ENCODE measurements at places on chromosomes 1 and 21.

DNA sequence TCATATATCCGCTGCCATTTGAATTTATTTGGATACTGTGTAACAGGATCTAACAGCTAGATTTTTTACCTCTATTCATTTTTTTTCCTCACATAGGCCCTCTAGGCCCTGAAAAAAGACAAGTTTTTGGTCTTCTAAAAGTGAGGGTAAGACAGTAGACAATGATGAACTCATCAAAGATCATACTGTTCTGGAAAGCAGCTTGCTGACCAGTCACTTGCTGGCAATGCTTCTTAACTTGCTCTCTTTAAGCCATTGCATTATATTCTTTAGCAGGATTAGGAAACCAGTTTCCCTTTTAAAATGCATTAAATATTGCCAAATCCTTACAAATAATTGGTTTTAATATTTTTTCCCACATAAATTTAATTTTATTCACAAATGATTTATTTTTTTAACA lies 65.5 kb downstream of the SYT14 start:
- no peak for DNase-seq

- peak; percentile 46 for DNase-seq
Observed at GRCh38 chr1:109091078-109091838, 694 bp downstream of the TMEM167B start.

- DNase-seq = no peak
Observed at GRCh38 chr1:211697356-211697755, 21.9 kb upstream of the NEK2 start.

DNA sequence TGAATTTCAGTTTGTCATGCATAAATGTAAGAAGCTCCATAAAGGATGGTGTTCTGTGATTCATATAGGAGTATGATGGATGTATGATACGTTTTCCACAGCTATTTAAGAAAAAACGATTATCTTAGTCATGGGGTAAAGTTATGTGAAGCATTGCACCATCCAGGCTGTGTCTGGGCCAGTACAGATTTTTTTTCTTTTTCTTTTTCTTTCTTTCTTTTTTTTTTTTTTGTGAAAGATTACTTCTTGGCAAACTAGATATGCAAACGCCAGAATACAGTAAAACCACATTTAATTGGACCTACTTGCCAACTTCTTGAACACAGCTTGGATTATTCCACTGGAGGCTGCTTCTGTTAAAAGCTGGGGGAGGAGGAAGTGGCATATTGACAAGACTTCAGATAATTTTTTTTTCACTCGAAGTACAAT lies 14.9 kb downstream of the ZBTB18 start:
- no peak for DNase-seq

DNA sequence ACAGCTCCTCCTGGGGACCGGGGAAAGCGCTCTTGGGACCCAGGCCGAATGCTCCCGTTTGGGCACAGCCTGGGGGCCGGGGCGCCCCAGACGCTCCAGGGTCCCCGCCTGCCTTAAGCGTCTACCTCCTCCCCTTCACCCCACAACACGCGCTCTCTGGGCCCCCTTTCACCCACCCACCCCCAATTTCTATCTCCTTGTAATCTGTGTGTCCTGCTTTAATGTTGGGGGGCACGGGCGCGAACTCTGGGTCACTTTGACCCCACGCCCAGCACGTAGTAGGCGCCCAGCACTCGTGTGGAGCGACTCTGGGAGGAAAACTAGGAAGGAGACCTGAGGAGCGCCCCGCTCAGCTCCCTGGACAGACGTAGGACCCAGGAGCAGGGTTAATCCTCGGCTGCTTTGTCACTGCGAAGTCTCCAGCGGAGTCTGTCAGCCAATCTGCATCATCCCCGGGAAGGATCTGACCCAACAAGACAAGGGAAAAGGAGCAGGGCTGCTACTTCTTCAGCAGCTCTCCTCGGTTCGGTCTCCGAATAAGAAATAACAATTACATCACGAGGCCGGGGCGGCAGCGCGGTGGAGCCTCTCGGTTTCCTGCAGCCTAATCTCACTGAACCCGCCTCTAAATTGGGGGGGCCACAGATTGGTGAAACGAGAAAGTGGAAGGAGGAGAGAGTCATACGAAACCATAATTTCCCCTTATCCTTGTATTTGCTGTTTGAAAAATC lies 757 bp upstream of the NRIP1 start:
- peak; percentile 95 for DNase-seq

GRCh38 chr1:161047436-161048420 lies 2.0 kb upstream of the USF1 start:
- DNase-seq = no peak

- no peak for DNase-seq
Observed at GRCh38 chr21:42505090-42505726, 8.4 kb upstream of the SLC37A1 start.

GRCh38 chr1:11720033-11720376 lies 15.9 kb upstream of the AGTRAP start:
- DNase-seq = no peak

- no peak for DNase-seq
Observed at GRCh38 chr1:214546886-214547641, 4.3 kb downstream of the PTPN14 start.

DNA sequence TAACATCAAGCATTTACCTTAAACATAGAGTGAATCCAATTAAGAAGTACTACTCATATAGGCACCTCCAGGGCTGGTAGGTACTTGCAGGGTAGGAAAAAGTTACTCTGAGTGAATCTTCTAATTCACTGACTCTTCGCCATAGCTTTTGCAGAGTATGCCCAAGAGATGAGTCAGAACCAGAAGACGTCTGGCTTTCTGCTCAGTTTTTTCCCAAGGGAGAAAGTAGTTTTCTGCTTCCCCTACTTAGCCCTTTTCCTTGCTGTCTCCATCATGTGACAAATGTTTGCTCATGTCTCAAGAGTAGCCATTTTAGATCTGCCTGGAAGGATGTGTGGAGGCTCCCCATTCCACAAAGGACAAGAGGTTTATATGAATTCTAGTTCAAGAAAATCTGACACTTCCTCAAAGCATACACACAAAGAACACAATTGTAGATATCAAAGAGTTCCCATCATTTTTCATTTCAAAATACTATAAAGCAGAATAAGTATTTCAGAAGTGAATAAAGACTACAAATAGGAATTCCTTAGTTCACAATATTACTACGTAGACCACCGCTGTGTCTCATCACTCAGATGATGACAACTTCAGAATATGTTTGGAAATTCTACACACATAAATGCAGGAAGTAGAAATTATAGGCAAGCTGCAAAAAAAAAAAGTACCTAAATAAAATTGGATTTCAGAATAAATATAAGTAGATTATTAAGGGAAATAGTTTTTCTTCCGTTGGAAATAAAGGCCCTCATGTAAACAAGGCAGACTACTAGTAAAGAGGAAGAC lies 98.5 kb downstream of the ASH1L start:
- DNase-seq = no peak

DNA sequence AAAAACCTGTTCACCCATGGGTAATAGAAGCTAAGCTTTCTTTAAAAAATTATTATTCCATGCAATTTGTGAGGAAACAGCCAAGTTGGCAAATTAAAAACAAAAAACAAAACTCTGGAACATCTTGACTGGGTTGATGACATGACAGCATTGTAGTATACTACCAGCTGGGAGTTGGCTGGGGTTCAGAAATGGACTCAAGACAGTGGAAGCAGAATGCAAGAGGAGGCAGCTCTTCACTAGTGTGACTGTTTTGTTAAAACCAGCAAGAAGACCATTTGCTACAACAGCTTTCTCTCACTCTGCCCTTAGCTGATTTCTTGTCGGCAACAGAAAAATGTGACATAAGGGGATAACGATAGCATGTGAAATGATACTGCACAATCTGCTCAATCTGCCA lies 1298.9 kb upstream of the ADGRL4 start:
- no peak for DNase-seq

GRCh38 chr21:37414292-37415253 lies 48.0 kb downstream of the DYRK1A start:
- DNase-seq = no peak

GRCh38 chr1:208145167-208145566 lies 99.0 kb downstream of the PLXNA2 start:
- DNase-seq = no peak

GRCh38 chr1:181504399-181504842 lies 21.1 kb downstream of the CACNA1E start:
- peak; percentile 63 for DNase-seq

DNA sequence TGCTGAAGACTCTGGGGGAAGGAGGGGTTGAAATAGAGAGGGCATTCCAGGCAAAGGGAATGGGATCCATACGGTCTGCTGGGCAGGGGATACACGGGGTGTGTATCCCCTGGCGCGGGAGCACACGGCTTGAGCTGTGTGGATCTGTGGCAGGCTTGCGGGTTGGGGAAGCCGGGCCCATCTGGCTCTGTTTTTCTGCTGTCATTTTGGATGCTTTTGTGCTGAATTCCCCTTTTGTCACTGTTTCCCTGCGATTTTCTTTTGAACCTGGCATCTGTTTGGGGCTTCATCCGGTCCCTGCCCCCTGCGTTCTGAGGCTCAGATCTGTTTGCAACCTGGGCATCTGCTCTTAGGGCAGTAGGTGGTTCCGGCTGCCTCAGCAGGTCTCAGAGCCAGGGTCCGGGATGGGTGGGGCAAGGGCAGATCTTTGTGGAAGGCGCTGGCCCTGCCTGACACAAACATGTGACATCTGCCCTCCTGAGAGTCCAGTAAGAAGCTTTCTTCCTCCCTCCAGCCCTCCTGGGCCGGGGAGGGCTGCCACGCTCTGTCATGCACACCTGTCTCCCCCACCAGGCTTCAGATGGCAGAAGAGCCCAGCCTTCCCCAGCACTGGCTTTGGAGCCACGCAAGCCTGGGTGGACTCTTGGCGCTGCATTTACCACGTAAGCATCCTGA lies 84.0 kb downstream of the IGSF21 start:
- peak; percentile 42 for DNase-seq

DNA sequence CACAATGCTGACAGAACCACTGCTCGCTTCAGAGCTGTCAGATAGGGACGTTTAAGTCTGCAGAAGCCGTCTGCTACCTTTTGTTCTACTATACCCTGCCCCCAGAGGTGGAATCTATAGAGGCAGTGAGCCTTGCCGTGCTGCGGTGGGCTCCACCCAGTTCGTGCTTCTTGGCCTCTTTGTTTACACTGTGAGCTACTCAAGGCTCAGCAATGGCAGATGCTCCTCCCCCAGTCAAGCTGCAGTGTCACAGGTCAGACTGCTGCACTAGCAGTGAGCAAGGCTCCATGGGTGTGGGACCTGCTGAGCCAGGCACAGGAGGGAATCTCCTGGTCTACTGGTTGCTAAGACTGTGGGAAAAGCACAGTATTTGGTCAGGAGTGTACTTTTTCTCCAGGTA lies 47.1 kb downstream of the LEPR start:
- peak; percentile 49 for DNase-seq

DNA sequence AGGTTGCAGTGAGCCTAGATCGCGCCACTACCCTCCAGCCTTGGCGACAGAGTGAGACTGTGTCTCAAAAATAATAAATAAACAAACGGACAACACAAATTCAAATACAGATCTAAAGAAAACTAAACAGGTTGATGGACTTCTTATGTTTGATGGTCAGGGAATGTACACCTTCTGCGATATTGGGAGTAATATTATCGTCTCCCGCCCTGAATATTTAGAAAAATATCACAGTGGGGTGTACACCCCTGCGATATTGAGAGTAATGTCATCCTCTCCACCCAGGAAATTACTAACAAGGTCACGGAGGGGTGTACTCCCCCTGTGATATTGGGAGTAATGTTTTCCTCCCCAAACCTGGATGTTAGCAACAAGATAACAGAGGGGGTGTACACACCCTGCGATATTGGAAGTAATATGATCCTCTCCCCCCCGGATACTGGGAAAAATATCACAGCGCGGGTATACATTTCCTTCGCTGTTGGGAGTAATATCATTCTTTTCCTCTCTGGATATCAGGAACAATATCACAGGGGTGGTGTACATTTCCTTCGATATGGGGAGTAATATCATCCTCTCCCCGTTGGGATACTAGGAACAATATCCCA lies 1.4 kb upstream of the CFAP298 start:
- DNase-seq = no peak

DNA sequence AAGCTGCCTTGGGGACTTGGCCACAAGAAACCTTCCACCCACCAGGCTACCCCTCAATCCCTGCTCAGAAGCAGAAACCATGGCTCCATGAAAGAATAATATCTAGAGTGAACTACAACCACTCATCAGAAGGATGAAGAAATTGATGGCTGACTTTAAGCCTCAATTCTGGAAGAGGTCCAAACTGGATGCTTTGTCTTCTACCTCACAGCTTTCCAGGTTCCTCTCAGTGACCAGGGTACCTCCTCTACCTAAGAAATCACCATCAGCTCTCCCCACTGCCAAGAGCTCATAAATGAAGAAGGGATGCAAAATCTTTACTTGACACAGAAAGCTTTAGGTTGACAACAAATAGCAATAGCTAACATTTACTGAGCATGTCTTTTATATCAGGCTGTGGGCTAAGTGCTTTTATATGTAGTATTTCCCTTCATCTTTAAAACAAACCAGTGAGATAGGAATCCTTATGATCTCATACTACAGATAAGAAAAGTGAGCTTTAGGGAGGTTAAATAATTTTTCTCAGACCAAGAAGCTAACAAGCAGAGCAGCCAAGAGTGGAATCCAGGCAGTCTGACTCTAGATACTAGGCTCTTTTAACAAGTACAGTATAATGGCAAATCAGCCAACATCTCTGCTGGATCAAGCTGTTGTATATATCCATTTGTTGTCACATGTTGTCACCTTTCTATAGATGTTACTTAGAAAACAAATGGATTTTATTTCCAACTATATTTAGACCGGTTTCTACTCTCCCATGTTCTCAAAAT lies 243.0 kb upstream of the SGIP1 start:
- DNase-seq = no peak

GRCh38 chr1:245599371-245600174 lies 444.8 kb downstream of the KIF26B start:
- peak; percentile 69 for DNase-seq

GRCh38 chr1:234696148-234696576 lies 86.2 kb upstream of the IRF2BP2 start:
- no peak for DNase-seq

DNA sequence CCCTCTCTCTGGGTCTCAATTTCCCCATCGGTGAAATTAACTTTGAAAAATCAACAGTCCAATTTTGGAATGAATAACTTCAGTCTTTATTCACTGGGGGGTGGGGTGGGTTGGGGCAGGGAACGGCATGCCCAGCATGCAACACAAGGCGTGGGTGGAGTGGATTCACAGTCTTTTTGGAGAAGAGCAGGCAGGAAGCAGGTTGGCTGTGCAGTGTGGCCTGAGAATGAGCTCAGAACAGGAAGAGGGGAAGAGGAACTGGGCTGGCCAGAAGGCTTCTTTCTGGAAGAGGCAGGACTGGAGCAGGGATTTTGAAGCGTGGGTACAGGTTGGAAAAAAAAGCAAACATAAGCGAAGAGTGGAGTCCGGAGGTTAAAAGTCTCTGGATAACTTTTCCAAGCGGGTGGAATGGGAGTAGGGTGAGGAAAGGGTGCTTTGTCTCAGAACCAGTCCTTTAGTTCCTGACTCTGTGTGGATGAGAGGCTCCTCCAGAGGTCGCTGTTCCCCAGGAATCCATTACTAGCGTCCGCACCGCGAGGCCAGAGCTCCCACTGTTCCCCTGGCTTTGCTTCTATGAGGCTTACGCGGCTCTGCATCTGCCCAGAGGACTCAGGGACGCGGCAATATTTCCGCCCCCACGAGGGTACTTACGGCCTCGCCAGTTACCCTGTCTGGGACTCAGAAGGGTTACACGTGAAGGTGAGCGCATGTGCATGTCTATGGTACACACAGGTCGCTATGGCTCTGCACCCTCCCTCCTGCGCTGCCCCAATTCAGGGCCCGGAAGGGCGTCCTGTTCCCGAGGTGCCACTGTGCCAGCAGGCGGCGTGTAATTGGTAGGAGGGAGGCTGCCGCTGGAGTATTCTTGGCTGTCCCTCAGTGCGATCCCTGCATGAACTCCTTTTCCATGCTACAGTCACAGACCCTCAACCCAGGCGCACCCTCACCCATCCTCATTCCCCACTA lies 5.5 kb upstream of the FOXD2 start:
- peak; percentile 97 for DNase-seq

All from eye (tissue), 1 donor.